GM23248 (cell line): ENCODE measurements at places on chromosomes 5 and 9. TPM values are rescaled to one million over a fixed set of nuclear protein-coding genes. Genes with fewer than 3 reads are reported as not detected.

DNA sequence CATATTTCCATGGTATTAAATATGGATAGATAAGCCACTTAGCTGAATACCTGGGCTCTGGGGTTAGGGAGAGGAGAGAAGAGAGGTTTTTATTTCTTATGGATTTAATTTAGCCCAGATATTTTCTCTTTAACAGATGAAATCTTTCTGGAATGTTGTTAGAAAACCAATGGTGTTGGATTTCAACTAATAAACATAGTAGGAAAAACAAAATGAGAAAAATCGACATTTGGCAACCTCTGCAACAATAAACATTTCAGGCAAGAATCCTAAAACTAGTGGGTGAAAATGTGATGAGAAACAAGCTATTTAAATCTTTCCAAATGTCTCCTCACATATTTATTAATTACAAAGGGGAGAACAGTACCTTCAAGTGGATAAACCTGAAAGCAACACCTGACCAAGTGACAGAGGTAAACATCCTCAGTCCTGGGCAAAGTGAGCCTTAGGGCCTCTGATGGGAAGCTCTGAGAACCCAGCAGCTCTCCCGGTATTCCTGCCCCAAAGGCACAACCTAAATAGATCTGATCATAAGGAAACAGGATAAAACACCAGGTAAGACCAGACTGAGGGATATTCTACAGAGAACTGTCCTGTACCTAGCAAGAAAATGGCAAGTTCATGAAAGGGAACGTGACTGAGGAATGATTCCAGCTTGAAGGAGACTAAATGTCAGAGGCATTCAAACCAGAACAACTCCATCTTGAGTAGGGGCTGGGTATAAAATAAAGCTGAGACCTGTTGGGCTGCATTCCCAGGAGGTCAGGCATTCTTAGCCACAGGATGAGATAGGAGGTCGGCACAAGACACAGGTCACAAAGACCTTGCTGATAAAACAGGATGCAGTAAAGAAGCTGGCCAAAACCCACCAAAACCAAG lies 163.7 kb downstream of the ESM1 start:
- DNase-seq, result no peak
- H3K4me1 ChIP-seq, result peaks cover 28% of the 10 kb centered on the region
- H3K27me3 ChIP-seq, result no peaks in the 10 kb centered on the region
- no peaks in the 10 kb centered on the region for H3K36me3 ChIP-seq
- no peak overlapping the region for H3K4me3 ChIP-seq

GPR151 gene
- not detected in 2 replicates for total RNA-seq

DNA sequence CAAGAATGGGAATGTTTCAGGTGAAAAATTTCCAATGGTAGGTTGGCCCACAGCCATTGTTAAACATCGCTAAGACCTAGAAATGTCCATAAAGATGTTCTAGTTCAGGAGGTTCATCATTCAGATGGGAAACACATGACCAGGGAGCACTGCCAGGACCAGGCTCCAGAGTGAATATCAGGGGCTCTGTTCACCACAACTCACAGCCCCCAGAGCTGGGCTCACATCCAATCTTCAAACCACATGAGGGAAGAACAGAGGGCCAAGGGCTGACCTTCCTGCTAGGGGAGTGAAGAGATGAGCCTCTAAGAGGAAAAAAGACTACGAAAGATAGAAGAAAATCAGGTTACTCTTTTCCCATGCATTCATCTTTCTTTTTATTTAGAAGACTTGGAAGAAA lies 205.8 kb downstream of the SEMA5A start:
- H3K27ac ChIP-seq, result no peak overlapping the region
- H3K4me1 ChIP-seq, result peaks cover 45% of the 10 kb centered on the region
- no peaks in the 10 kb centered on the region for H3K27me3 ChIP-seq

GRCh38 chr5:96431376-96432187 lies 1.5 kb downstream of the PCSK1 start:
- no peaks in the 10 kb centered on the region for H3K36me3 ChIP-seq
- H3K27me3 ChIP-seq, result peaks cover 24% of the 10 kb centered on the region
- H3K27ac ChIP-seq, result no peak overlapping the region

DNA sequence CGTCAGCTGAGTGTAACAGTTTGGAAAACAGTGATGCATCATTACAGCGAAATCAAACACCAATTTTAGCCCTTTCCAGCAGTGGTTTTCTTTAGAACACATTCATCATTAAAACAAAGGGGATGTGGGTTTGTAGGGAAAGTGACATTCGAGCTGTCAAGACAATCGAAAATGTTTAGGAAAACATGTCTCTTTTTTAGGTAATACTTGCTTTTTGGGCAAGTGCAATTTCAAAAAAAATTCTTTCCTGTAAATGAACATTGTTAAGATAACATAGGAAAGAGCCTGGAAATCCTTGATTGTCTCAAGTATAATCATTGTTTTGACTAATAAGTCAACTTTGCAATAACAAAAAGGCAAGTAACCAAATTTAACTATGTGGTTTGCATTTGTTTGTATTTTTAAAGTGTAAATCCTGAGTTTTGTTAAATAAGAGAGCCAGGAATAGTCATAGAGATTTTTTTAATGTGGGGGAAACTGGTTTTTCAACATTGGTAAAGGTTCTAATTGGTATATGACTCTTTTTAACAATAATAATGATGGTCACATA lies 182.5 kb downstream of the TTLL11 start:
- no peak overlapping the region for H3K4me3 ChIP-seq
- H3K4me1 ChIP-seq, result peaks cover 13% of the 10 kb centered on the region
- no peaks in the 10 kb centered on the region for H3K27me3 ChIP-seq
- H3K27ac ChIP-seq, result no peak overlapping the region
- no peak for DNase-seq

PCDHAC1 gene
- total RNA-seq, result 0.38 TPM in 1 of 2 replicates, not detected in the other

SLC4A9 gene
- not detected in 2 replicates for total RNA-seq

- H3K4me1 ChIP-seq, result peaks cover 22% of the 10 kb centered on the region
- peak; percentile 51 for DNase-seq
- H3K27me3 ChIP-seq, result no peaks in the 10 kb centered on the region
- peak overlapping the region; percentile 85 for H3K4me3 ChIP-seq
- peak overlapping the region; percentile 87 for H3K27ac ChIP-seq
- H3K36me3 ChIP-seq, result no peaks in the 10 kb centered on the region
Observed at GRCh38 chr5:79235261-79235633, 684 bp upstream of the JMY start.

- no peaks in the 10 kb centered on the region for H3K4me1 ChIP-seq
- H3K27ac ChIP-seq, result no peak overlapping the region
- H3K36me3 ChIP-seq, result no peaks in the 10 kb centered on the region
- DNase-seq, result peak; percentile 65
Observed at GRCh38 chr5:174935854-174936474, 211.6 kb downstream of the MSX2 start.

DNA sequence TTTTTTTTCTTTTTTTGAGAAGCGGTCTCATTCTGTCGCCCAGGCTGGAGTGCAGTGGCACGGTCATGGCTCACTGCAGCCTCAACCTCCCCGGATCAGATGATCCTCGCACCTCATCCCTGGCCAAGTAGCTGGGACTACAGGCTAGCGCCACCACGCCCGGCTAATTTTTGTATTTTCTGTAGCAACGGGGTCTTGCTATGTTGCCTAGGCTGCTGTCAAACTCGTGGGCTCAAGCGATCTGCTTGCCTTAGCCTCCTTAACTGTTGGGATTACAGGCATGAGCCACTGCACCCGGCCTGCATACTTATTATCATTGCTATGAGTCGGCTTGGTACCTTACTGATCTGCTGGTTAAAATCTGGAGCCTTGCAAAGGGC lies 790 bp upstream of the IARS1 start:
- peaks cover 34% of the 10 kb centered on the region for H3K36me3 ChIP-seq
- no peaks in the 10 kb centered on the region for H3K27me3 ChIP-seq
- peak overlapping the region; percentile 86 for H3K27ac ChIP-seq
- peak; percentile 68 for DNase-seq
- peaks cover 39% of the 10 kb centered on the region for H3K4me1 ChIP-seq

GRCh38 chr5:170039830-170040229 lies 59.5 kb upstream of the INSYN2B start:
- H3K27ac ChIP-seq, result no peak overlapping the region
- no peak for DNase-seq
- no peaks in the 10 kb centered on the region for H3K4me1 ChIP-seq
- no peaks in the 10 kb centered on the region for H3K36me3 ChIP-seq
- no peak overlapping the region for H3K4me3 ChIP-seq

PDE6A gene
- total RNA-seq, result not detected in 2 replicates

DNA sequence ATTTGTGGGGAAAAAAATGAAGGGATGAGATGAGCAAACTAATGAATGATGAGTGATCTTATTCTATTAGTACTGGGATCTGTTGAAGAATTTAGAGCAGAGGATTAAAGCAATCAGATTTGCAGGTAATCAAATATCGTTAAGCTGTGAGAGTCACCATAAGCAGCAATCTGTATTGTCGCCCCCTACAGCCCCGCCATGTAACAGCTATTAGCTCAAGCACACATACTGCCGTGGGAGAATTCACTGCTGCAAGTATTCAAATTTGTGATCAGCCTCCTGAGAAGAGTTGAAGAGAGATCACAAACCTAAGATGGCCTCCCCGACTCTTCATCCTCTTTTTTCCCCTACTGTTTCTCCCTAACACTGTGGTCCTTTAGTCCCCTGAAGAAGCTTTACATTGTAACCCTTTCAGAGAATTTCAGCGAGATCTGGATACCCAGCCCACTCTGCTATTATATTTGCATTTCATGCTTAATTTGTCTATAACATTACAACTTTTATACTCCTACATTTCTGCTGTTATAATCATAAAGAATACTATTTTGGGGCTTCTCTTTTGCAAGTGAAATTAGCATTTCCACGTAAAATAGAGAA lies 28.5 kb upstream of the PHF24 start:
- no peak overlapping the region for H3K4me3 ChIP-seq
- H3K4me1 ChIP-seq, result no peaks in the 10 kb centered on the region
- no peak overlapping the region for H3K27ac ChIP-seq
- peak; percentile 39 for DNase-seq

SPZ1 gene
- total RNA-seq, result not detected in 2 replicates

C9orf153 gene
- not detected in 2 replicates for total RNA-seq

CEP120 gene
- 16.4 and 19.3 TPM in 2 replicates for total RNA-seq

GRCh38 chr5:174514983-174515394 lies 209.4 kb upstream of the MSX2 start:
- H3K27ac ChIP-seq, result no peak overlapping the region
- H3K4me3 ChIP-seq, result no peak overlapping the region
